Endothelial cell of umbilical vein (primary cell): ENCODE measurements at places on chromosomes 3 and 15.

- peak; percentile 98 for DNase-seq
These were observed 453.9 kb downstream of the SQOR start for GRCh38 chr15:46088486-46089445.

GRCh38 chr3:17709236-17709810, 33.1 kb downstream of the TBC1D5 start:
- no peak for DNase-seq

GRCh38 chr15:38176691-38177090, 75.9 kb upstream of the SPRED1 start:
- DNase-seq, result no peak

GRCh38 chr3:60424942-60425341, 826.3 kb downstream of the FHIT start:
- DNase-seq, result no peak

- DNase-seq, result no peak
These were observed 42.4 kb downstream of the RASA2 start for GRCh38 chr3:141529256-141529655.

DNA sequence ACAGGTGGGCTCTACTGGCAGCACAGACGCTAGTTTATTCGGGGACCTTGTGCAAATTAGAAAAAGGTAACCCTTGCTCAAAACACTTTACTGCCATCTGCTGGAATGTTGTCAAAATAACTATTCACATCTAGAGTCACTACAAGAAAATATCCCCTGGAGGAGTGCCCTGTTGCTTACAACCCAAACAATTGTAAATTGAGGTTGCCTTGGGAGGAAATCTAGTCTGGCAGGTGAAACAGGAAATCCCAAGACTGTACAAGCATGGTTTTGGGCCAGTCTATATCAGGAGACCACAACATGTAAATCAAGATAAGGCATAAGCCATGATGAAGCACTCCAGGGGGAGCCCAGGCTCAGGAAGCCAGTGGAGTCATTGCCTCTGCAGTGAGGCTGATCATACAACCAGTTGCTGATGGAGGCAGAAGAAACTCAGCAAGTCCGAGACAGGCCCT, 136.8 kb upstream of the ACP3 start:
- peak; percentile 62 for DNase-seq

DNA sequence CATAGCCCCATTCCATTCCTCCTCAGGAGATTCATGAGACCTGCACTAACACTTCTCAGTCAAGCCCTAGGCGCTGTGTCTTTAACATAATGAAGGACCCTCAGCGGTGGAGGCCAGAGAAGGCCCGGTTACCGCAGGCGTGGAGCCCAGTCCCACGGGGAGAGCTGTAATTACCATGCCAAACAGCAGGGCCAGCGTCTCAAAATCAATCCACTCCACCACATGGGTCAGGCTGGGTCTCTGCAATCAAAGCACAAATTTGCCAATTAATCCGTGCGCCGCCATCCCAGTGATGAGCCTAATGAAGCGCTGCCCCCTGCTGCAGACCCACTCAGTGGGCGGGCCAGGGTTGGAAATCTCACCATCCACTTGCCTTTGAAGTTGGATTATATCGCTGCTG, 109.7 kb downstream of the OCA2 start:
- DNase-seq, result no peak

- peak; percentile 55 for DNase-seq
These were observed 6.0 kb upstream of the SLC28A1 start for GRCh38 chr15:84878504-84878903.

- DNase-seq, result no peak
These were observed 6.5 kb upstream of the THBS1 start for GRCh38 chr15:39574427-39574826.

GRCh38 chr3:132847849-132848625, 125.8 kb upstream of the NPHP3 start:
- no peak for DNase-seq

DNA sequence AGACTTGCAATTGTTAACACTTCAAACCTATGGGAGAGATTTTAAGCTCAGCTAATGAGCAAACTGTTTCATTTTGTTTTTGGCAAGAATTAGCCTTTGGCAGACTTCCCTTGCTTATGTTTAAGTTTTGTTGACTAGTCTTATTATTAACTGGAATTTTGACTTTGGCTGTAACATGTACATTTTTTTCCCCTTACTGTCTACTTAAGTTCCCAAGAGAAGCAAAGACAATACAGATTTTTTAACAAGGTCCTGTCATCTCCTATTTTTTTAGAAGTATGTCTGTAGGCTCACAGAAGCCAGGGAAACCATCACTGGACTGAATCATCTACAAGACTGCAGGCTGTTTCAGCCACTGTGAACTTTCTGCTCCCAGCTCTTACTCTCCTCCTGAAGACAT, 74.3 kb downstream of the DGKG start:
- DNase-seq, result no peak

- DNase-seq, result no peak
These were observed 140.3 kb upstream of the SEMA6D start for GRCh38 chr15:47577000-47577399.

- no peak for DNase-seq
These were observed 50.6 kb upstream of the ULK4 start for GRCh38 chr3:42012383-42012934.

DNA sequence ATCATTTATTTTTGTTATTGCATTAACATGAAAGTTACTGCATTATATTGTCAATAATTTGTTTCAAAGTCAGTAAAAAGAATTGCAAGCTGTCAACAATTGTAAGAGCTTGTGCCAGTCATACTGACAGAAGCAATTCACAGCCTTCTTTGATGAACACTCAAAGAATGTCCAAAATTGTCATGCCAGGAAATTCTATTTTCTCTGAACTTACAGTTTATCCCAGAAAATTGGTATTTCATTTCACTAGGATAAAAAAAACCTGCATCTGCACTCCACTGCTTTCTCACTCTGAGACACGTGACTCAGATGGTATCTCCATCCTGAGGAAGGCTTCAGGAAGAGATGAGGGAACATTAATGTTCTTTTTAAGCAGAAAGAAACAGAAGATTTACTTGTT, 332.6 kb upstream of the CCDC54 start:
- DNase-seq, result peak; percentile 7

DNA sequence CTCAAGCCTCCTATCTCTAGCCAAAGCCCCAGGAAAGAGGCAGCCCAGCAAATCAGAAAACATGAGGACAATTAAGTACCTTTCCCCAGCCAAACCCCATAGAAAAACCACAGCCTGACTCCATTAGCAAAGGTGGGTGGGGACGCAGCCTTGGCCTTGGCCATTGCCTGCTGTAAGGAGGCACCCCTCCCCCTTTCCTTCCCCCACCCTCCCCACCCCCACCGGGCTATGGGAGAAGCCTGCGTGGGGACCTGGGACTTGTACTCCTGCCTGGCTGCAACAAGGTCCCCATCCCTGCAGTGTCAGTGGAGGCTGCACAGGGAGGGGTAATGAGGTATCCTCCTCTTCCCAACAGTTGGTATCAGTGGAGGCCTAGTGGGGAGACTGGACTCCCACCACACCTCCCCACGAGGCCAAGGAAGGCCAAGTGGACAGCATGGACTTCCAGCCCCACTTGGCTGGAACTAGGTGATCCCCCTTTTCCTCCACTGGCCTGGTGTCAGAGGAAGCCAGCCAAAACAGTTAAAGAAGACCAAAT, 20.5 kb downstream of the PRR23E start:
- DNase-seq, result no peak

DNA sequence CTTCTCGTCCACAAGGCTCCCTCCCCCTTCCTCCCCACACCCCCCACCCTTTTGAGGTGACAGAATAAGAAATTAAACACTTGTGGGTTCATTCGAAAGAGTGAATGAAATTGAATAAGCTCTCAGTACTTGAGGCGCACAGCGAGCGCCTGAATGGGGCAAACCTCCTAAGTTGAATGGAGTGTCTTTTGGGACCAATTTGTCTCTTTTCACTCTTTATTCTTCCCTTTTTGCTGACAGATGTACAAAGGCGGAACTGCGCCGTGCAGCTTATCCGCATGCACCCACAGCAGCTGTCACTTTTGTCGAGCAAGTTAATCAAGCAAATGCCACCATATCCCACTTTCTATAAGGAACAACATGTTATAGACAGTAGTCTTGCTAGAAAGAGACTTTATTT, 47.9 kb upstream of the FEZF2 start:
- no peak for DNase-seq

DNA sequence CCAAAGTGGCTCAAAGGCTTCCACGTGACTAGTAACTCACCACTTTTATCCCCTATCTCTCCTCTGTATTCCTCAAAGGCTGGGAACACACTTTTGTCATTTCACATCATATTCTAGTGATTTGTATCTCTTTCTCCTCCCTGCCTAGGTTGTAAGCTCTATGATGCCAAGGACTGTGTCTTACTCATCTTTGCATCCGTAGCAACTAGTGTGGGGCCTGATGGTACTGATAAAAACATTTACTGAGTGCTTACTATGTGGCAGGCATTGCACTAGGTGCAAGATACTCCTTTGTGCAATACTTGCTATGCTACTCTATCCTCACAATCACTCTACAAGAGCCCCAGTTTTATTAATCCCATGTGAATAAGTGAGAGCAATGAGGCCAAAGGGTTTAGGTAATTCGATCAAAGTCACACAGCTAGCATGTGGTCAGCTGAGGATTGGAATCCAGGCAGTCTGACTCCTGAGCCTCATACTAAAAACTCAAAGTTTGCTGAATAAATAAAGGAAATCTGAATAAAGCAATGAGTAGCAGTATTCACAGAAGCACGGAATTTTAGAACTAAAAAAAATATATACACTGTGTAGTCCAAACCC, 342.6 kb upstream of the ICE2 start:
- no peak for DNase-seq

DNA sequence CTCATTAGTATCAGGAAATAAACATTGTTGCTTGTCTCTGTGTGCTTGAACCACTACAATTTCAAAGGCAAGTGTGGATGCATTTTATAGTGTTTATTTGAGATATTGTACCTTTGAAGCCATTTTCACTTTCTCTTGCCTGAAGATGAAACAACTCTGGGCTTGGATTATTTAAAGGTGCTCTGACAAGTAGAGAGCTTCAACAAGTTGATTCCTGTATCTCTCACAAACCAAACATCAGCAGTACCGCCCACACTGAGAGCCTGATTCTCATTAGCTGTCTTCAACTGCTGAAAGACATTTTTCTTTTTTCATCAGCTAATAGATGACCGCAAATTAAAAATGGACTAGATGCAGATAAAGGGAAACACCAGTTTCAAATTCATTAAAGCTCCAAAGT, 806 bp upstream of the CERS3 start:
- no peak for DNase-seq

DNA sequence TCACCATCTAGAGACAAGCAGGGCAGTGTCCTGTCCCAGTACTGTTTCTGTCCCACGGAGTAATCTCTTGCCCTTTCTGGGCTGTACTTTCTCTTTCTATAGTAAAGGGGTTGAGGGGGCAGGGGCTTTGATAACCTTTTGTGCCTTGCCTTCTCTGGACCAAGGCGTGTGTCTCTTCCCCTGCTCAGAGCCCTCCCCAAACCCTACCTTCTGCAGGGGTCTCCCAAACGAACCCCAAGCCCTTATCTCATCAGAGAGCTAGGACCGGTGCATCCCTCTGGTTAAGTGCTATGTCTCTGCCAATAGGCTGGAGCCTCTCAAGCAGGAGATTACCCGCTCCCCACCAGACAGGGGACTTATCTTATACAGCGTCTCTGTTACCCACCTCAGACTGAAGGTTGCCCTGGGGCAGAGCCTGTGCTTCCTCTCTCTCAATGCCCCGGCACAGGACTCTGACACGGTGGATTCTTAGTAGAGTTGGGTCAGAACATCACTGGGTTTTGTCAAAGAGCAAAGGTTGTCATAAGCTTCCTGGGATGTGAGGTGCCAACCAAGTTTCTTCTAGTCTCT, 2.9 kb downstream of the PLEKHO2 start:
- DNase-seq, result no peak

DNA sequence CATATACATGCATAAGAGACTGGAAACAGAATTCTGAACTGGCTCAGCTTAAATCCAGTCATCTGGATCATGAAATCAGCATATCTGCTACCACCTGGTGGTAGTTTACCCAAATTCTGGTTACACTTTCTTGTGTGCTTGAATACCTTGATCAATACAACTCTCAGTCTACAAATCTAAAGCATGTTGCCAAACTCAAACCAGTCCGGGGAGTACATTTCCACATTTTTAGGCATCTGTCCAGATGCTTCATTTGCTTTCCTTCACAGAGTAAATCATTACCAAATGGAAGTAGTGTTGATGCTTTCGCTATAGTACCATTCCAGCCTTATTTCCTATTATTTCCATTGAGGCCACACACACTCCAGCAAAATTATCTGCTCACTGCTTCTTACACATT, 126.4 kb downstream of the P2RY1 start:
- DNase-seq, result peak; percentile 52

DNA sequence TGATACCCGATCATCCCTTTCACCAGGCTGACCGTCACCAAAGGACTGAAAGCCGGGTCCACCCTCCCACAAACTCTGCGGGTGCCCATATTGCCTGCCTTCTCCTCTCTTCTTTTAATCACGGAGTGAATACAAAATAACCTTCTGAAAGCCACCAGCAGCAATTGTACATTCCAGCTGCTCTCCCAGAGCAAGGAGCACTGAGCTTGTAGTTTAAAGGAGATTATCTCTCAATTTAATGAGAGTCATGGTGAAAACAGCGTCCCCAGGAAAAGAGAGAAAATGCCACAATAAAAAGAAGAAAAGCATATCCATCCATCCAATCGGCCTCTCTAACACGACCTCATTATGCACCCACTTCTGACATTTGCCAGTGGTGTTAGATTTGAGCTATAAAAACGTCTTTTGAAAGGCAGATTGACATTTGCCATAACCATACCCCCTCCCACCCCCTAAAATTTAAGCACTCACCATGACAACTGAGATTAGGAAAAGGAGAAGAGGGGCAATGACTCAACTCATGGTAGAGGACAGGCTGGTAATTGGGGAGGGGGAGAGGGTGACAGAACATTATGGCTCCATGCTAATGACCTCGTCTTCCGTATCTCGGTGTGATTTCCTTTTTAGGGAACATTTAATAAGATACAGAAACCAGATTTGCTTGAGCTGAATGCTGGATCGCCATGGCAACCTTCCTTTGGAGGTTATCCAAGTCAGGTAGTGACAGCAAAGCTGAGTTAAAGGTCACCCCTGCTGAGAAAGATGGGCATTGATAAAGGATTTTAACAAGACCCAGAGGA, 106.2 kb downstream of the ST8SIA2 start:
- no peak for DNase-seq

GRCh38 chr3:183816681-183817510, 8.5 kb downstream of the MAP6D1 start:
- no peak for DNase-seq

- DNase-seq, result peak; percentile 15
These were observed 36.5 kb upstream of the ZMAT3 start for GRCh38 chr3:179108086-179108485.

- no peak for DNase-seq
These were observed 80.3 kb downstream of the SMAD3 start for GRCh38 chr15:67145710-67146109.
